ENCODE measurements at places on chromosomes 7 and 10. TPM values are rescaled to one million over a fixed set of nuclear protein-coding genes. Genes with fewer than 3 reads are reported as not detected.

The PIP4K2A gene
- 10.0 TPM for total RNA-seq

The VIPR2 gene
- total RNA-seq: 0.04 TPM

The PRSS58 gene
- not detected for total RNA-seq

The PRDX3 gene
- total RNA-seq: 72.1 TPM

The CSGALNACT2 gene
- total RNA-seq: 4.9 TPM

- no peak for ATAC-seq
Measured at GRCh38 chr7:107785926-107786325, 17.1 kb downstream of the SLC26A3 start.

DNA sequence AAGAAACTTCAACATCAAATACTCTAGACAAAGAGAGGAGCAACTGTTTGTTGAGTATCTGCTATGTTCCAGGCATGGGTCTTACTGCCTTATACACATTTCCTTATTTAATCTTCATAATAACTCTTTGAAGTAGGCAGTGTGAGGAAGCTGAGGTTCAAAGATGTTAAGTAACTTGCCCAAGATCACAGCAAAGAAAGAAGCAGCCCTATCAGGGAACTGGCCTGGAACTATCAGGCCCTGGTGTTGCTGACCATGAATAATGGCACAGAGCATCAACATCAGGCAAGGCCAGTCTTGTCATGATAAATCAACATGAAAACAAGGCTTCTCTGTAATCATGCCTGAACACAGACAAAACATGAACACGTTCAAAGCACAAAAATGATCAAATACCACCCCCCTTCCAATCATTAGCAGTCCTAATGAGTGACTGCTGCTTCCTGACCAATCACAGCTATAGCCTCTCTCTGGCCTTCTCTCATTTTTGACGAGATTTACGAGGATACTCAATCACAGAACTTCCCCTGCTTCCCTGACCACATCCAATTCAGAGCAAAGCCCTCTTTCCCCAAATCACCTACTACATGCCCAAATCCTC lies 2.3 kb downstream of the GSDME start:
- no peak for ATAC-seq

The SFTPA1 gene
- 0.32 TPM for total RNA-seq

The TLX1 gene
- not detected for total RNA-seq

All from esophagus mucosa (tissue), 1 donor.